Activated CD8-positive, alpha-beta memory T cell treated with anti-CD3 and anti-CD28 coated beads for 1 hour (primary cell): ENCODE measurements at places on chromosomes 2 and 18.

- DNase-seq = no peak
Observed at GRCh38 chr18:71673954-71674353, 870.2 kb downstream of the CBLN2 start.

DNA sequence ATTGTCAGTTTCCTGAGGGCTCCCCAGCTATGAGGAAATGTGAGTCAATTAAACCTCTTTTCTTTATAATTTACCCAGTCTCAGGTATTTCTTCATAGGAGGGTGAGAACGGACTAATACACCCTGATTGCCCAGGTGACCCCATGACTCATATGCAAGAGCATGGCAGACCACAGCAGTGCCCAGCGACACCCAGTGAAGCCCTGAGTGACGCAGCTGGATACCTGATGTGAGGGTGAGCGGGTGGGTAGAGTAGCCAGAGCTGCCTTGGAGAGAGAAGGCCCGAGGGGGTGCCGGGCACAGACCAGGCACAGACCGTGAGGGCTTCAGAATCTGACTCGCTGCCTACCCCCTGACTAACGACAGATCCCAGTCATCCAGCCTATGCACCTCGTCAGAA lies 15.4 kb downstream of the ALPG start:
- DNase-seq = no peak

DNA sequence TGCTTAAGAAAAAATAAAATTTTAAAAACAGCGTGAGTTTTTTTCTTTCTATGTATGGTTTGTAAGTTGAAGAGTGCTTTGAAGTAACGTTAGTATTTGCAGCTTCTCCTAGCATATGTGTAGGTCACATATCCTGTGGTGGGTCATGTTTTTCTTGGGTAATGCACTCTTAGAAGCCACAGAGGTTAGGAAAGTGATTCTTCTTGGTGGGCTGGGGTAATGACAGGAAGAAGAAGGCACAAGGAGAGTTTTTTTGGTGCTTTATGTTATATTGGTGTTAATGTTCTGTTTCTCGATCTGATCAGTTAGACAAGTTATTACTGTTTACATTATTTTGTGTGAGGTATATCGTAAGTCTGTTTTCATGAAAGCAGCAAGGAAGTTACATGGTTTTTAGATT lies 109.0 kb downstream of the ICA1L start:
- DNase-seq = no peak

DNA sequence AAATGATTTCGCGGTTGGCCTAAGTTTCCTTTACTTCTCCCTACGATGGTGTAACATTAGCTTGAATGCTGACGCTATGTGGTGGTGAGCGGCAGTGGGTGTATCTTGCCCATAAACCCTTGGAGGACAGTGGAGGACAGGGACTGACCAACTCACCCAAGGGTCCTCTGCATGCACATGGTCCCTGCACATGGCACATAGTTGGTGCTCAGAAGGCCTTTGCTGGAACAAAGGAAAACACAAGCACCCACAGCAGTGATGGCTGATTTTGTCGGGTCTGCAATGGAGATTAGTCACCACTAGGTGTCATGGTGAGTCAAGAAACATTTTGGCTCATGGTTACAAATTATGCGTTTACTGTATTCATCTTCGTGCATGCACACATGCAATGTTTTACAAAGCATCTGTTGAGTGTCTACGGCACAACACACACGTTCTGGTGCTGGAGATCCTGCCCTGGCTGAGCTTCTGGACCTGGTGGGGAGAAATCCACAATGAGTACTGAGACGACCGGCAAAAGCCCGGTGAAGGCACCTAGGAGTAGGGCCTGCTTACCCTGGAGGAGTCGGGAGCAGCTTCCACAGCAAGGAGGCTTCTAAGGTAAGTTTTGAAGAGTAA lies 44.0 kb downstream of the PDCL3 start:
- no peak for DNase-seq
